ENCODE measurements at places on chromosomes 7 and 10.

GRCh38 chr10:93815304-93816096 lies 57.8 kb downstream of the LGI1 start:
- no peak for DNase-seq

- DNase-seq = no peak
Observed at GRCh38 chr10:97336446-97336845, 1.9 kb upstream of the FRAT2 start.

GRCh38 chr10:75602341-75602740 lies 170.9 kb downstream of the LRMDA start:
- DNase-seq = no peak

GRCh38 chr10:77602231-77602912 lies 35.2 kb downstream of the KCNMA1 start:
- DNase-seq = no peak

DNA sequence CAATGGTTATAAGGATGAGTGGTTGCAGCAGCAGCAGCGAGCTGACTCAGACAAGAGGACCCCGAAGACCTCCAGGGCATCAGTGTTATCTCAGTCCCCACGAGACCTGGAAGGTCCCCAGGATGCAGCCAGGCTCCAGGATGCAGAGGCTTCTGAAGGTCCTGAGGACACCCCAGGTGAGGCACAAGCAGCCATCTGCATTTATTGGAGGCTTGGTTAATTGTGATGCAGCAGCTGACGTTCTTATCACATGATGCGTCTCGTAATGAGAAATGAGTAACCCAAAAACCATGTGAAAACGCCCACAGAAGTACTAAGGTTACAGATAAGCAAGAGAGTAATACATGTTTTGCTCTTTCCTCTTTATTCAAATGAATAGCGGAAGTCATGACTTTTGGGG lies 17.4 kb downstream of the C7orf57 start:
- DNase-seq = no peak

DNA sequence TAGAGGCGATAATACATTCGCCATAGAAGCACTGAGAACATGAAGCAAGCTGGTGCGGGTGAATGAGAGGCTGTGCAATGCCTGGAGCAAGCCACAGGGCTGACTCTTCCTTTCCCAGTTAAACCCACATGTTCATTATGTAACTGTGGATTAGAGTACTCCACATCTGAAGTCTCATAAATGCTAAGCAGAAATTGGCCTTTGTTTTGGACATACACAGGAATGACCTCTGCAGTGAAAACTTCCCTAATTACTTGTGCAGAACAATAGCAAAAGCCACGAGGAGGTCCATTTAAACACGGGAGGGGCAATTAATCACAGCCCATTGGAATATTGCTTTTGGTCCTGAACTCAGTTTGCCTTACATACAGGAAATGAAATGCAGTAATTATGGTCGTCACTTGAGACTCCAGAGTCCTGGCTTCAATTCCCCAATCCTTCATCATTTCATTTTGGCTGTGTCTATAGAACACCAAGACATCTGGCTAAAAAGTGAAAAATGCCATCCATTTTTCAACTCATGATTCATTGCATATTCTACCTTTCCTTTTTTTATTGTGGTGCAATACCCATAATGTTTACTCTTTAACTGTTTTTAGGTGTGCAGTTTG lies 78.7 kb upstream of the CXCL12 start:
- no peak for DNase-seq

All from pancreas (tissue), 10 donors.